ENCODE measurements at places on chromosomes 16 and 17.

DNA sequence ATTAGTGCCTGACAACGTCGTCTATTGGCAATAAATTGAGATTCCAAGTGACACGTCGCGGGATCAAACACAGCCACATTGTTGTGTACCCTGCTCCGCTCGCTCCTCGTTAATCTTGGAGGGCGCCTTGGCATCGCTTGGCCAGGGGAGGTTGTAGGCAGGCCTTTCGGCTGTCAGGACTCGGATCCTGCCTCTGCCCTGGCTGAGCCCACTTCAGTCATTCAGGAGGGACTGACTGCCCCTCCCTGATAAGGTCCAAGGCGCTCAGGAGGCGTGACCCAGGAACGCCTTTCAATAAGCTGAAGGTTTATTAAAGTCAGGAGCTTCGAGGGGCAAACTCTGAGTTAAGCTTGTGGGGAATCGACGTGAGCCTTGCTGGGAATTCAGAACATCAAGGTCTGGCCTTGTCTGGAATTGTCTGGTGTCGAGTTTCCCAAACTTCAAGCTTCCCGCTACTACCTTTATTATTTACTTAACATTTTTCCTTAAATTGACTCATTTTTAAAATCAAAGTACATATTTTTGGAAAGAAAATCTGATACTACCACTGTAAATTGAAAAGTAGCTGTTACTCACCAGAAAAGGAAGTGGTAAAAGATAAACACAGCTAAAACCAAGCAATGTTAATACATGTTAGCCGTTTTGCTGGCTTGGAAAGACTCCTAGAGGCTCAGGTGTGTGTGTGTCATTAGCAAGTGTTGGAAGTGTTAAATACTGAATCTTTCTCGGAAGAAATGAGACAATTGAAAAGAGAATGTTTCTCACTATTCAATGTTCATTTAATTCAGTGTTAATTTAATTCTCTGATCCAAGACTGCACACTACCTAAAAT lies 5.3 kb upstream of the IRX3 start:
- no peak for DNase-seq

GRCh38 chr16:13921328-13921727 lies 1.4 kb downstream of the ERCC4 start:
- DNase-seq = no peak

DNA sequence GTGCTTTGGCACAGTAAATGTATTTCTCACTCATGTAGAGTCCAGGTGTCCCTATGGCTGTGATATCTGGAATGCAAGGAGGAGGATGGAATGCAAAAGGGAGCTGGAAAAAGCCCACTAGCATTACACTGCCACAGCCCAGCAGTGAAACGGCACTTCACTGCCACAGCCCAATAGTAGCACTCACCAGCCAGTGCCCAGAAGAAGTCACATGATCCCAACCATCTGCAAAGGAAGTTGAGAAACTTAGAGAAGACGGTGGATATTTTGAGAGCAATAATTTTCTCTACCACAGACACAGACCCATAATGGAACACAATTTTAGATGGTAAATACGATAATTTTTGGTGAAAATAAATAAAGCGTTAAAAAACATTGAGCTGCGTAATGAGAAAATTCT lies 51.8 kb downstream of the C16orf82 start:
- no peak for DNase-seq

GRCh38 chr16:23408823-23409298 lies 44.1 kb downstream of the COG7 start:
- no peak for DNase-seq

GRCh38 chr17:31488264-31488981 lies 96.9 kb downstream of the RAB11FIP4 start:
- DNase-seq = peak; percentile 46

DNA sequence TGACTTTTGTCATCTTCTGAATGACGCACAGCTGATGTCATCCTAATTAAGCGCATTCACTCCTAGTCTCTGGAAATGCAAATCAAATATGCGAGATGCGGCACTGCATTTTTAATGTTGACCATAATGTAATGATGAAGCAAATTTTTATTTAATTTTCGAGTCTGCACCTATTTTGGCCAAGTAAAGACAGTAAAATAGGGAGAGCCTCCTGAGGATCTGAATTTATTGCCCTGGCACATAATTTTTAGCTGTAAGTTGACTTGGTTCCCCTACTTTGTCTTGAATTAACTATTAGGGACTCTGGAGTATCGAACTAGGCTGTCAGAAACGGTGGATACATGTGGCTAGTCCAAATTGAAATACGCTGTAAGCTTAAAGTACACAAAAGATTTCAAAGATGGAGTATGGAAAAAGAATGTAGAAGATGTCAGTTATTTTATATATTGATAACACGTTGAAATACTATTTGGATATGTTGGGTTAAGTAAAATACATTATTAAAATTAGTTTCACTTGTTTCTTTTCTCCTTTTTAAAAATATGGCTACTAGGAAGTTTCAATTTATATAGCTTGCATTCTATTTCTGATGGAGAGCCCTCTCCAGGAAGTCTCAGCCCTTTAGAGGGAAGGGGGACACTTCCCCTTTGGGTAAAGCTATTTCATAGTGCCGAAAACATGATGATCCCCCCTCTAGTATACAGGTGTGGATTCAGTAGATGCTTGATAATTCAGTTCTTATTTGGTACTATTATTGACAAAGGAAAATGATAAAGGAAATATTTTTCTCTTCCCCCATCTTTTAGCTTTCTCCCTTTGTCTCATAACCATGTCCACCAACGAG lies 991 bp downstream of the KPNA2 start:
- no peak for DNase-seq

GRCh38 chr17:57761887-57762286 lies 16.8 kb upstream of the CCDC182 start:
- no peak for DNase-seq

DNA sequence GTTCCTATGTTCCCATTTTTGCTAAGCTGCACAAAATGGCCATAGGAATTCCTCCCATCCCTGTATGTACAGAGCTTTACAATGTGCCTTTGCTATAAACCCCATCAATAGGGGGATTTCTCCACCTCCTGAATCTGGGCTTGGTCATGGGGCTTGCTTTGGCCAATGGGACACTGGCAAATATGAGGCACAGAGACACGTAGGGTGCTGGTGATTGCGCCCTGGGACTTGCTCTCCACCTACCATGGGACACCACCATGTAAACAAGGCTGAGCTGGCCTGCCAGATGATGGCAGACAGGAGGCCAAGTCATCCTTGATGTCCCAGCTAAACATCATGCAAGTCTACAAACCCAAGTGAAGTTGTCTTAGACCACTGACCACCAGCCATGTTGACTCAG lies 15.3 kb upstream of the ALDH3A1 start:
- no peak for DNase-seq

DNA sequence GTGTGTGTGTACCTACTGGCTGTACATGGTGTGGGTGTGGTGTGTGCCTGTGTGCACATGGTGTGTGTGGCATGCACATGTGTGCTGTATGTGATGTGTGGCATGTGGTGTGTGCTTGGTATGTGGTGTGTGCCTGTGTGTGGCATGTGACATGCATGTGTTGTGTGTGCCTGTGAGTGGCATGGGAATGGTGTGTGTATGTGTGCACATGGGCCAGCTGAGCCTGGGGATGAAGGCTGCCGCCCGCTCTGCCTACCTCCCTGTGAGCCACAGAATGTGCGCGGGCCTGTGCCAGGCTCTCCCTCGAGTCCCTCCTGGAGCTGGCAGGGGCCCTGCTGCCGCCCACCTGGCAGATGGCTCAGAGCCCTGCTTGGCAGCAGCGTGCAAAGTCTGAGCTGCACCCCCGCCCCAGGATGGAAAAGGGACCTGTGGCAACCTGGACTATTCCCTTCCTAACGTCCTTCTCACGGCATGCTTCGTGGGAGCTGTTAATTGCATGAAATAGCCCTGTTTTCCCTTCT lies 9.3 kb downstream of the PRSS27 start:
- no peak for DNase-seq

- DNase-seq = no peak
These were observed 5.9 kb downstream of the GIT1 start for GRCh38 chr17:29583324-29584248.

- no peak for DNase-seq
These were observed 37.4 kb downstream of the ARSG start for GRCh38 chr17:68328676-68329075.

GRCh38 chr17:51904379-51904778 lies 254.1 kb downstream of the CA10 start:
- no peak for DNase-seq

DNA sequence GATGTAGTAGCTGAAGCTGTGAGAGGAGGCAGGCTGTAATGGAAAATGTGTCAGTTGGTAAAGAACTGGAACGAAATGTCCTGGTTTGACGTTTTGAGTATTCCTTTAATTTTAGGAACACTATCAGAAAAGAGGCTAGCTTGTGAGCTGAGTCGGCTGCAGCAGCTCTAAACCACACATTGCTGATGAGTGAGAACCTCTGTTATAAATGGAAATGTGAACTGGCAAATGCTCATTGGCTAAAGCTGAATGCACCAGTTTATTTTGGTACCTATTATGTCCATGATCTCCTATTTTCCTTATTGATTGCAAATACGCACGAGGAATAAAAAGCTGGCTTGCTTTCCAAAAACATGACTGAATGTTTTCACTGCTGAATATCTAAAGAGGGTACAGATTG lies 11.0 kb upstream of the WIPI1 start:
- no peak for DNase-seq

DNA sequence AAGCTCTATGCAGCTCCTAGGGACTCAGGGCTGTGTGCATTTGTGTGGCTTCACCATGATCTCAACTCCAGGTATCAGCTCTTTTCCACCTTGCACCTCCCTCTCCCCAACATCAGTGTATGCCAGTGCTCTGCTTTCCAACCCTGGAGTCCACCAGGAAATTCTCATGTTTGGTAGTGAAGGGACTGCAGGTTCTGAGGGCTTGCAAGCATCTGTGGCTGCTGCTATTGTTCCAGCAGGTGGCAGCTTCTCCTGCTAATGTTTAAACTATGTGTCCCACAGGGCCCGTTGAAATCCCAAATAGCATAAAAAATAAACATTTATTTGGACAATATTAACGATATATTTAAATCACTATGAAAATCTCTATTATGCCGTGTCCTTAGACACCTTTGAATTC lies 82.0 kb downstream of the RGS9 start:
- no peak for DNase-seq

- no peak for DNase-seq
These were observed 85.5 kb upstream of the RPL38 start for GRCh38 chr17:74117999-74118421.

GRCh38 chr16:52470585-52470984 lies 76.4 kb downstream of the TOX3 start:
- DNase-seq = no peak

GRCh38 chr16:88058817-88059216 lies 107.6 kb downstream of the BANP start:
- DNase-seq = peak; percentile 30

DNA sequence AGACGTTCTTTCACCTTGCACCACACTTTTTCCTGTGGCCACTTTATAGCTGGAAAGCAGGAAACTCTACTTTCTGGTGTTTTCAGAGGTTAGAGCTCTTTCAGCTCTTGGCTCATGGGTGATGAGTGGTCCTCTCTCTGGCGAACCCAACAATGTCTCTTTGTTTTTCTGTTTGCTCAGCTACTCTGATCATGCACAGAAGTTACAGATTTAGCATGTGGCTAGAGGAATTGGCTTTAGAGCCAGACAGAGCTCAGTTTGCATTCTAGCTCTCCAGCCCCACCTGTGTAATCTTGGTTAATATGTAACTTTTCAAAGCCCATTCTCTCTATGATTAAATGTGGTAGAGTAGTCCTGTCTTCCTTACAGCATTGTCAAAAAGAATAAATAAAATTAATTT lies 225.2 kb downstream of the HAPSTR1 start:
- DNase-seq = no peak

DNA sequence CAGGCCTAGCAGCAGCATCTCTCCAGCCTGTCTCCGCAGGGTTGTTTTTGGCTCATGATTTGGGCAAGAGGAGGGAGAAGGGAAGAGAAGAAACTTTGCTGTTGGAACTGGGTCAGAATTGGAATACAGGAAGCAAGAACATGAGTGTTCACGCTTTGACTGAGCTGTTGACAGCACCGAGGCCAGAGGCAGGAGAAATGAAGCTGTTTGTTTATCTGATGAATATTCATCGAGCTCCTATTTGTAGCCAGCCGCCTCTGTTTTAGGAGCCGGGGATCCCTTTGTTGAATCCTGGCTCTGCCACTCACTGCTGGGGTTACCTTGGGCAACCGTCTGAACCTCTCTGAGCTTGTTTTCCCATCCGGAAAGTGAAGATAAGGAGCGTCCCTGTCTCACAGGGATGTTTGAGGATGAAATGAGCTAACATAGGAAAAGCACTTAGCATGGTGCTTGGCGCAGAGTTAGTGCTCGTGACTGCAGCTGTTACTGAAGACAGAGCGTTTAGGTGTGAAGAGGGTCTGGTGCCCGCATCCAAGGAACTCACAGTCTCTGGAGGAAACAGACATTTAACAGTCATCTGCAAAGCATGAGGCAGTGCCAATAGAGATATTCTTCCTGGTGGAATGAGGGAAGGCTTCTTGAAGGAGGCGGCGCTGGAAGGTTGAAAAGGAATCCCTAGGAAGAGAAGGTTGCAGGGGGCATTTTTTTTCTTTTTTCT lies 29.2 kb downstream of the RAP1GAP2 start:
- no peak for DNase-seq

DNA sequence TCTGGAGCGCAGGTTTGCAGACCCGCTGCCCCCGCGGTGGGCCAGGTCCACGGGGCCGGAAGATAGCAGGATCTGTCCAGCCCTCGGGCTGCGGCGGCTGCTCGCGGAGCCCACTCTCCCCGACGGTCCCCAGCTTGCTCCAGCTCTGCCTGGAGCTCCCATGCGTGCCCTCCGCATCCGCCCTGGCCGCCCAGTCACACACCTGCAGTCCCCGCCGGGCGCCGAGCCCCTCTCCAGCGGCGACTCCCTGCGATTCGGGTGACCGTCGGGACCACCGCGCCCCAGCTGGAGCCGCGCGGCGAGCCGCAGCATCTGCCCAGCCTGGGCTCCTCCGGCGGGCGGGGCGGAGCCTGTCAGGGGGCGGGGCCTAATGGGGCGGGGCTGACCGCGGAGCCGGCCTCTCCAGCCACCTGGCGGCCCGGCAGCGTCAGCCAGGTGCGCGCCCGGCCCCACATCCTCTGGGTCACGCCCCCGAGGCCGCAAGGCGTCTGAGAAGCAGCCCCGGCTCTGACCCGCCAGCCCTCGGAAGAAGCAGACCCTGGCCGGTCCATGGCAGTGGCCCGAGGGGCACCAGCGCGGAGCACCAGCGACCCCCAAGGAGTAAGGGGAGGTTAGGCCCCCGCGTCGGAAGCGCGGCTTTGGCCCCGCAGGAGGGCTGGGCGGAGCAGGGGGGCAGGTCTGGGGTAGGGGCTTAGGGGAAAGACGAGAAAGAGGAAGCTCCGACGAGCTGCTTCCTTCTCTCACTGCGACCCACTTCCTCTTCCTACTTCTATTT lies at the start of gene PIK3R5:
TSS of gene PIK3R5 (minus strand) at position 314 of the 775 bp plus-strand sequence. CDS start 54,213 bp downstream, outside the sequence.
- peak; percentile 78 for DNase-seq
